ENCODE measurements at places on chromosomes 7 and 10. TPM values are rescaled to one million over a fixed set of nuclear protein-coding genes. Genes with fewer than 3 reads are reported as not detected.

Gene HSPA12A
- 0.07 TPM for total RNA-seq

Gene NKX1-2
- not detected for total RNA-seq

Gene KBTBD2
- 28.6 TPM for total RNA-seq

DNA sequence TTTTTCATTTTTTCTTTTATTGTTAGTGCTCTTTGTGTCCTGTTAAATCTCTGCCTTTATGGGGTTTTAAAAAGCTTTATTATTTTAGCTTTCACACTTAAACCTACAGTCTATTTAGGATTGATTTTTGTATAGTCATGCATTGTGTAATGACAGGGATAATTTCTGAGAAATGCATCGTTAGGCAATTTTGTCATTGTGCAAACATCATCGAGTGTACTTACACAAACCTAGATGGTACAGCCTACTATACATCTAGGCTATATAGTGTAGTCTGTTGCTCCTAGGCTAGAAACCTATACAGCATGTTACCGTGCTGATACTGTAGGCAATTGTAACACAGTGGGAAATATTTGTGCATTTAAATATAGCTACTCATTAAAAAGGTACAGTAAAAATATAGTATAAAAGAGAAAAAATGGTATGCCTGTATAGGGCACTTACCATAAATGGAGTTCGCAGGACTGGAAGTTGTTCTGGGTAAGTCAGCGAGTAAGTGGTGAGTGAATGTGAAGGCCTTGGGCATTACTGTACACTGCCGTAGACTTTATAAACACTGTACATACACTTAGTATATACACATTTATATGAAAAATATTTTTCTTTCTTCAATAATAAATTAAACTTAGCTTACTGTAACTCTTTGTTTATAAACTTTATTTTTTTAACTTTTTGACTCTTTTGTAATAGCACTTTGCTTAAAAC, 16.0 kb downstream of the UBE2D1 start:
- no peak for DNase-seq

DNA sequence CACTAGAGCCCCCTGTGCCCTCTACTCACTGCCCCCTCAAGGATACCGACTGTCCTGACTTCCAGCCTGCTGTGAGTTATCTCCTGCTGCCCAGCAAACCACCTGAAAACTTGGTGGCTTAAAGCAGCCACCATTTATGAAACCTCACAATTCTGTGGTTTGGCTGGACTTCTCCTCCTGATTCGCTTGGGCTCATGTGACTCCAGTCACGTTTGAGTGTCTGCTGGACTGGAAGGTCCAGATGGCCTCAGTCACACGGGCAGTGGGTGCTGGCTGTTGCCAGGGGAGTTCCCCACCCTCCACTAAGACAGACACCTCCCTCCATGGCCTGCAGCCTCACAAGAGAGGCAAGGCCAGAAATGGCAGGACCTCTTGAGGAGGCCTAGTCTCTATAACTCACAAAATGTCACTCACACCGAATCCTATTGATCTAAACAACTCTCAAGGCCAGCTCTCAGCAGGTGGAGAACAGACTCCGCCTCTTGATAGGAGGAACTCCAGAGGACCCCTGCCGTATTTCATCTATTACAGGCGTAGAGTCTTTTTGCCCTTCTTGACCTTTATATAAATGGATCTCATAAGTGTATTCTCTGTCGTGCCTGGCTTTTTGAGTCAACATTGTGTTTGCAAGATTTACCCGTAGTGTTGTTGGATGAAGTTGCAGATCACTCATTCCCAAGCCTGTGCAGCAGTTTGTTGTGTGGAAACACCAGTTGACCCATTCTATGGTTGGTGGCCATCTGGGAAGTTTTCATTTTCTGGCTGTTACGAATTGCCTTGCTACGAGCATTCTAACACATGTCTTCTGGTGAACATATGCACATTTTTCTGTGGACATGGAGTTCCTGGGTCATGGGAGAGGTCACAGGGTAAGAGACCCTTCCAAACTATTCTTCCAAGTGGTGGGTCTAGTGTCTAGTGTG, 48.3 kb downstream of the ZMIZ1 start:
- no peak for DNase-seq

- no peak for DNase-seq
Observed at GRCh38 chr10:15200626-15201025, 32.1 kb upstream of the NMT2 start.

All from Karpas-422 (cell line).